ENCODE measurements at places on chromosomes 3 and 15.

DNA sequence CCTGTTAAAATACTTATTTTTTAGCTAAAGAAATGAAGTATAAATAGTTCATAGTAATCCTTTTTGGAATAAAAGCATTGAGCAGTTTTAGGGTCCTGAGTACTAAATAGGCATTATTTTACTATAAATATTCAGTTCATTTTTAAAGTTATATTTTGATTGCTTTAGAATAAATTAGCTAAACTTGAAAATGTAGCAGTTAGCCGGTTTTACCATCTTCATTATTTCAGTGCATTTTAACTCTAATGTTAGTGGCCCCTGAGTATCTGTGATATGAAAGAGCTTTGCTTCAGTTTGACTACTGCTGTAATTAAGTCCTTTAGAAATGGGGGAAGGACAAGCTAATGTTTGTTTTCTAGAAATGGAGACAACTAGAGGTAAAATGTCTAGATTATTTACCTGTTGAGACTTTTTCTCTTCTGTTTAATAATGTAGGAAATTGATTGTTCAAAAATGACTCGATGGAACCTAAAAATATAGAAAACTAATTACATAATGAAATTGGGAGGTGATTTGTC, 3.6 kb downstream of the SMC4 start:
- DNase-seq, result no peak

GRCh38 chr3:46361408-46362283, 7.7 kb downstream of the CCR2 start:
- no peak for DNase-seq

DNA sequence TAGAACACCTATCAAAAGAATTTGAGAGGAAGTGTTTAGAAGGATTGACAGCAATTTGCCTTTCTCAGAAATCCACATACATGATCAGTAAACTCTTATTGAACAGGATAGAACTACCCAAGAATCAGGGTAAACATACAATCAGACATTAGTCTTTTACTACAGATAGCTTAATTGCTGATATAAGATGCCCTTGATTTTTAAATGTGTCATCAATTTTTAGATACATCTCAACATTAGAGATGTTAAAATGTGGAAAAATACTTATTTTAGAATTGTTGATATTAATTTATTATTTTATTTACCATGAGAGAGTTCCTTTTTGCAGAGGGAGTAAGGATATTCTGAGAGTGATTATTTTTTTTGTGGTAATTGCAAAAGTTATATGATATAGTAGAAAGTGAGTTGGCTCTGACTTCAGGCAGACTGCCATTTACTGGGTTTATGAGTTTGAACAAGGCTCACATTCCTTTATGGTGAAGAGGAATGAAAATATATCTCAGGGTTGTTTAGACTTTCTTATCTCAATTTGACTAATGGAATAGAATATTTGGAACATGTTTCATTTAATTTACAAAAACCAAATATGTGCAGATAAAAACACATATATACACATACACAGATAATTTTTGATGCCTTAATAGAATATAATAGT, 302.8 kb upstream of the GOLIM4 start:
- DNase-seq, result no peak

GRCh38 chr15:76398317-76399104, 61.9 kb downstream of the ISL2 start:
- no peak for DNase-seq
